ENCODE measurements at places on chromosomes 13 and 19.

- DNase-seq: no peak
Measured at GRCh38 chr13:62305756-62306155, 890.1 kb upstream of the PCDH20 start.

GRCh38 chr19:45790942-45791341 lies 1.7 kb downstream of the DMWD start:
- no peak for DNase-seq

GRCh38 chr13:80161219-80161618 lies 179.7 kb downstream of the SPRY2 start:
- no peak for DNase-seq

GRCh38 chr13:88339271-88339741 lies 668.1 kb downstream of the SLITRK5 start:
- no peak for DNase-seq
